Suppressor macrophage treated with lipopolysaccharide for 4 hours (primary cell): ENCODE measurements at places on chromosomes 6 and 20.

GRCh38 chr6:113449051-113449450 lies 408.1 kb upstream of the MARCKS start:
- peak; percentile 70 for DNase-seq

- DNase-seq, result no peak
Measured at GRCh38 chr20:25014816-25015215, 22.3 kb upstream of the APMAP start.

DNA sequence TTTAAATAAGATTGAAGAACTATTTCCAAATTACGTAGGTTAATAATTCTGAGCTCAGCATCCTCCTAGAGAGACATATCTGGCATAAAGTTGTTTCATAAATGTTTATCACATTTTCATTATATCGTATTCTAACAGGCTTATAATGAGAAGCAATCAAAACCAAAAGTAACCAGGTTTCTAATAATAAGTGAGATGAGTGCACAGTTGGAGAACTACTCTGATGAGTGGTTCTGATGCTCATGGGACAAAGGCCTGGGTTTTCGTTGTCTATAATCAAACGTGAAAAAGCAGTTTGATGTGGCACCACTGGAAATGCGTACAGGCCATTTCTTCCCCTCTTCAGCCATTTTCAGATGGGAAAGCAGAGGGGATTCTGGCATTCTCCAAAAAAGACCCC lies 4.7 kb upstream of the SERPINB6 start:
- no peak for DNase-seq

DNA sequence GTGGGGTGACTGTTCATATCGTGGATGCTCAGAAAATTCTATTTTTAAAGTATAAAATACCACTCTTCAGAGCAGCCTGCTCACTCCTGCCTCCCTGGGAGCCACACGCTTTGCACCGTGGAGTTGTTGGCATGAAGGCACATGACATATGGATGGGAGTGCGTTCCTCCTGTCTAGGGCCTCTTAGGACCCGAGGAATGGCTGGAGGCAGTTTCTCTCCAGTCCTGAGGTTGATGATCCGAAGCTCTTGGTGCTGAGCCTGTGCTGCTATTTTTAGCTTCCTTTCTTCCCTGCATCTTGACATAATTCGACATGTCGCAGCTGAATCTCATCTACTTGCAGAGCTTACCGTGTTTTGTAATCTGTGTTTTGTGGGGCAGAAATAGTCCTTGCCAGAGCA lies 73.9 kb downstream of the PHACTR3 start:
- no peak for DNase-seq

GRCh38 chr20:54209216-54209813 lies 1.4 kb downstream of the PFDN4 start:
- no peak for DNase-seq

- DNase-seq, result peak; percentile 25
Measured at GRCh38 chr20:40880063-40880728, 148.4 kb upstream of the TOP1 start.

GRCh38 chr20:46990017-46990595 lies 95.5 kb downstream of the EYA2 start:
- DNase-seq, result peak; percentile 8

DNA sequence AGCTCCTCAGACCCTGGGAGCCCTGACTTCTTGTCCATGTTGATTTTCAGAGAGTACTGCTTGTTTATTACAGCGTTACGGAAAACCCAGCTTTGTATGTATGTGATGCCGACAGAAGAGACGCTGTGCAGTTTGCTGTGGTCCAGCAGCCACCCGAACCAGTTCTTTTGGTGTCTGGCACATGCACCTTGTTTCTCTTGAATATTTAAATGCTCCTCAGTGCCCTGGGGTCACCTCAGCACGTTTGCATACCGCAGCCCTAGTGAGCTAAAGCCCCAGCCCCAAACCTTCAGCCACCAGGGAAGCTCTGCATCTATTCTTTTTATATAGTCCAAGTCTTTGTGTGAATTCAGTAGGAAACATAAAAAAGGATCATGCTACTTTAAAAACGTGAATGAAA lies 39.9 kb downstream of the AFDN start:
- DNase-seq, result no peak

- no peak for DNase-seq
Measured at GRCh38 chr6:29769336-29769735, 46.1 kb downstream of the HLA-F start.

DNA sequence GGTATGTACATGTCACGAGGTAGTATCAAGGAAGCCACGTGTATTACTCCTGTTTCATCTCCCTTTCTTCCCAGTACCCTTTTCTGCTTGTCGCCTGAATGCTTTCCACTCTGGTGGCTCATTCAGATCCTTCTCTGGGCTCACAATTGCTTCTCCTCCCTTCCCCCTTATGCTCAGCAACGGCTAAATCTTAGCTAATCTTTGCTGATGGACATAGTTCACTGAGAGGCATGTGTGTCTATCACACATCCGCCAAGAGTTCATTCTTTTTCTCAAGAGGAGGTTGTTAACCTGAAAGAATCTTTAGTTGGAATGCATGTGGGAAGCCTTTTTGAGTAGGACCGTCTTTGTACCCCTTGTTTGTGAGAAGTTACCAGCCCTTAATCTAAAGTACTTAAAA lies 25.8 kb upstream of the MROH8 start:
- no peak for DNase-seq

GRCh38 chr20:41279546-41280225 lies 37.8 kb downstream of the ZHX3 start:
- DNase-seq, result peak; percentile 8

- no peak for DNase-seq
Measured at GRCh38 chr6:324729-325125, 32.4 kb downstream of the DUSP22 start.

DNA sequence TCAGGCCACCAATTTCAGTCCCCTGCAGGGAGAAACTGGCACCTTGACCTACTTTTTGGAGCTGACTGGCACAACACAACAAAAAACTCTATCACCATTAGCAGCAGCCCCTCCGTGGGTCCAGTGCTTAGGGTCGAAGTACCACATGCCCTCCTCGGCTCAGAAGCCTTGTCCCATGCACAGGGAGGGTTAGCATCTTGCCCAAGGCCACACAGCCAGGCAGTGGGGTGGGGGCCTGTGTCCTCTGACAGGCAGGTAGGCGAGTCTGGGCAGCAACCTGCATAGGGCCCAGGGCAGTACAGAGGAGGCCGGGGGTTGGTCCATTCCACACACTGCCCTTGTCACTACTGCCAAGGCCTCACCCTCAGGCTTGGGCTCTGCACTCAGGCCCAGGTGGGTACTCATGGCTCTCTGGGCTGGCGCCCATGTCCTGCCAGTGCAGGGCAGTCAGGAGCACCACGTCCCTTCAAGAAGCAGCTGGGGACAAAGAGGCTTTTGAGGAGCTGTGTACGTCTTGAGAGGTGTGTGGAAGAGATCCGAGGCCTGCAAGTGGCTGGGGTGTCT lies 53.6 kb downstream of the PYGB start:
- DNase-seq, result no peak

DNA sequence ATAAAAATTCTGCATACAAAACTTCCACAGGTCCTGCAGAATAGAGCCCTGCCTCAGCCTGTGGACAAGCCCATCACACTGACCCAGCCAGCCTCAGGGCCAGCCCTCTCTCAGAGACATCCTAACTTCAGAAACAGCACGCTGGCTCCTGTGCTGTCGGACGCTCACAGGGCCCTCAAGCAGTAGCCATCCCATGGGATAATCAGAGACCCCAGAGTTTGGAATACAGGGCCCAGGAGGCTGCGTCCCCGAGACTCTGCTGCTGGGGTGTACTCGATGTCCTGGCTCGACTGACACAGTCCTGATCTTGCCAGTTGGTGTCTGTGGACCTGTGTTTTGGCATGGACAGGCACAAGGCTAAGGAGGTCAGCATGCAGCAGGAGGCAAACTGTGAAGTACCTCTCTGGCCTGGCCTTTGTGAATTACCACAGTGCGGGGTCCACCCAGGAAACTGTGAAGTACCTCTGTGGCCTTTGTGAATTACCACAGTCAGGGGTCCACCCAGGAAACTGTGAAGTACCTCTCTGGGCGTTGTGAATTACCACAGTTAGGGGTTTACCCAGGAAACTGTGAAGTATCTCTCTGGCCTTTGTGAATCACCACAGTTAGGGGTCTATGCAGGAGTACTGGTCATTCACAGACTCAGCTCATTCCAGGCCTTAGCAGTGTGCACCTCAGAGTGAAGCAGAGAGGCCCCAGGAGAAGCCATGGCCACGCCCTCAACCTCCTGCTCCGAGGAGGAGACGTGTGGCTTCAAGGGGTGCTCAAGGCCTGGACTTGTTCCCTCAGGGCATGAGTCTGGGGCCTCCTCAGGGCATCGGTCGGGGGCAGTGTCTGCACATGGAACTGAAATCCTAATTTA lies 212.4 kb downstream of the SYNDIG1 start:
- no peak for DNase-seq

GRCh38 chr20:17850684-17851026 lies 117.9 kb downstream of the SNX5 start:
- peak; percentile 39 for DNase-seq

- DNase-seq, result no peak
Measured at GRCh38 chr6:92495242-92495641, 924.1 kb downstream of the EPHA7 start.

DNA sequence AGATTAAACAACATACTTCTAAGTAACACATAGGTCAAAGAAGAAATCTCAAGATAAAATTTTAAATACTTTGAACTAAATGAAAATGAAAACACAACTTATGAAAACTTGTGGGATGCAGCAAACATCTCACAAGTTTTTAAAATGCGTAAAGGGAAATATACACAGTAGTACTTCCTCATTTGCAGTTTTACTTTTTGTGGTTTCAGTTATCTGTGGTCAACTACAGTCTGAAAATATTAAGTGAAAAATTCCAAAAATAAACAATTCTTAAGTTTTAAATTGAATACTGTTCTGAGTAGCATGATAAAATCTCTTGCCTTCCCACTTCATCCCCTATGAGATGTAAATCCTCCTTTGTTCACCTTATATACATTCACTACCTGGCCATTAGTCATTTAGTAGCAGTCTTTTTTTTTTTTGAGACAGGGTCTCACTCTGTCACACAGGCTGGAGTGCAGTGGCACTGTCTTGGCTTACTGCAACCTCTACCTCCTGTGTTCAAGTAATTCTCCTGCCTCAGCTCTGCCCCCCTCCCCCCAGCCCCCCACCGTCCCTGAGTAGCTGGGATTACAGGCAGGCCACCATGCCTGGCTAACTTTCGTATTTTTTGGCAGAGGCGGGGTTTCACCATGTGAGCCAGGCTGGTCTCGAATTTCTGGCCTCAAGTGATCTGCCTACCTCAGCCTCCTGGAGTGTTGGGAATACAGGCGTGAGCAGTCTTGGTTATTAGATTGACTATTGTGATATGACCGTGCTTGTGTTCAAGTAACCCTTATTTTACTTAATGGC lies 154.6 kb upstream of the AHI1 start:
- DNase-seq, result peak; percentile 63

DNA sequence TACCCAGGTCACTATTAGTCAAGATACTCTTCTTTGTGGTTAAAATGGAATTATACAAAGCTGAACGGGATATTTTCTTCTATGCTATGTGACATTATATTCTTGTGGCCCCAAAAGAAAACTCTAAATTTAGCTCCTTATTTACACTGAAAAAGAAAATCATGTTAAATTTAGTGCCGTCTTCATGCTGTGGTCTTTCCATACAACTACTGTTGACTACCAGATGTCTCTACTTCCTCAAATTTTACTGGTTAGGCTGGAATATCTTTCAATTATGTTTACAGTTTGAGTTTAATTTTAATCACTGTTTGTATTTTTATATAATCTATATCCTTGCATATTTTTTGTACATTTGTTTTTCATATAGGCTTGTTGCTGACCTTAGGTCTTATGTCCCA lies 95.6 kb upstream of the FOXO3 start:
- DNase-seq, result no peak

- DNase-seq, result no peak
Measured at GRCh38 chr6:40588070-40588384, 863 bp upstream of the LRFN2 start.

GRCh38 chr6:33850869-33851541 lies 47.2 kb upstream of the MLN start:
- DNase-seq, result no peak

DNA sequence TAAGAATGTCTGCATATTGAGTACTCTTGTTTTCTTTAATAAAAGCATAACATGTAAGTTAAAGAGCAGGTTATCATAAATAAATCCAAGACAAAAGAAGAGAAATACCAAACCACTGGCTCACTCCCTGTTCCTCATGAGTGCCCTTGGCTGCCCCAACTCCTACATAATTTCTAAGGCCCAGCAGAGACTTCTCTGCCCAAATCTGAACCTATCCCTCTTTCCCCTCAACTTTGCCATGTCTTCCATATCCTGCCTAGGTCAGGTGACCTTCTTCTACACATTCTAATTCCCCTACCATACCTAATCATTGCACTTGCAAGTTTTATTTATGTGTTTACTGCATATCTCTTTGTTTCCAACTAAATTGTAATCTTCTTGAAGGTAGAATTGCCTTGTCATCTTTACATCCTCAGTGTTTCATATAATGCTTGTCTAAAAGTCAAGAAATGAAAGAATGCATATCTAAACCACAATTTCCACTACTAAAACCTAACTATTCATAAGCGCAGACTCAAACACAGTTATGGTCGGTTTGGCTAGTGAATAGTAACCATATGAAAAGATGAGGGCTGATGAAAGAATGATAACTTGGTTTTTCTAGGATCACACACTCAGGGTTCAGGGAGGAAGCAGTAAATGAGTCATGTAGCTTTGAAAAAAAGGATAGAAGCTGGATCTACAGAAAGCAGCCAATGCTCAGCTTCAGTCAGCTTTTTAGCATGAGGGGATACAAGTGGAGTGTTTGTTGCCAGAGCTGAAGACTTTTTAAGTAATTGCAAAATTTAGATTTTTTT lies 53.3 kb upstream of the EYA4 start:
- no peak for DNase-seq

DNA sequence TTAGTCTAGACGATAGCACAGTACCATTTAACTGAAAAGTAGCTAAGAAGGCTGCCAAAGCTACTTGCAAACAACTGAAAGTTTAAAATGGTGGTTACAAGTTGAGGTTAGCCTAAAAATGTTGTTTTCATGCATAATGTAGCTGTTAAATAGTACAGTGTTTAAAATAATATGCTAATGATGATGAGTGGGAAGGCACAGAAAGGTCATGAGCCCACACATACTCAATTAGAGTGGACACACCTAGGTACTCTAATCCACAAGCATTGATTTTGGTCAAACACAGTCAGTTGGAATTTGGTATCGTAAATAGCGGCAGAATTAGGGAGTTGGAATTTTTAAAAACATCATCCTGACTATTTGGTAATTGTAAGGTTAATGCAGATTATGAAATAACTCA lies 7.0 kb downstream of the TXLNB start:
- DNase-seq, result no peak

GRCh38 chr6:106477790-106478189 lies 117.3 kb downstream of the CRYBG1 start:
- DNase-seq, result no peak

GRCh38 chr20:22490287-22491193 lies 93.8 kb downstream of the FOXA2 start:
- DNase-seq, result no peak

DNA sequence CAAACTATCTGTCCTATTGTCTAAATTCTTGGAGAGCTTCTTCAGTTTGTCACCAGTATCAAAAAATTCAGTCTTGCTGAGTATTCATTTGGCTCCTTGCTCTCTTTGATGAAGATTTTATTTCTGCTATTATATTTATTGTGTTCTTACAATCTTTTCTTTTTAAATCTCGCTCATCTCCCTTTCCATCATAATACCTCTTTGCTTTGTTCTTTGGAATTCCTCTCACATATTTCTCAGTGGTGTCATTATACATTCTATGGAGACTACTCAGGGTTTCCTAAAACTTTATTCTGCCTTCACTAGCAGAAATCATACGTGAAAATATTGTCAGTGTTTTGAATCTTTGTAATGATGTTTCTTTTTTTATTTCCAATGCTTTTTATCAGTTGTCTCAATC lies 445.2 kb upstream of the ID4 start:
- no peak for DNase-seq

GRCh38 chr6:38407192-38407591 lies 232.5 kb downstream of the BTBD9 start:
- peak; percentile 58 for DNase-seq
